ENCODE measurements at places on chromosomes 4 and X. TPM values are rescaled to one million over a fixed set of nuclear protein-coding genes. Genes with fewer than 3 reads are reported as not detected.

NLGN3 gene
- 1.7 TPM for total RNA-seq

CXCL6 gene
- 0.28 TPM for total RNA-seq

MAGEA8 gene
- not detected for total RNA-seq

SLC25A53 gene
- total RNA-seq = 19.2 TPM

GRCh38 chrX:10582945-10583344 lies 37.4 kb downstream of the MID1 start:
- no peaks in the 10 kb centered on the region for H3K36me3 ChIP-seq
- H3K4me3 ChIP-seq = no peak overlapping the region
- no peaks in the 10 kb centered on the region for H3K27me3 ChIP-seq
- H3K4me1 ChIP-seq = no peaks in the 10 kb centered on the region

DNA sequence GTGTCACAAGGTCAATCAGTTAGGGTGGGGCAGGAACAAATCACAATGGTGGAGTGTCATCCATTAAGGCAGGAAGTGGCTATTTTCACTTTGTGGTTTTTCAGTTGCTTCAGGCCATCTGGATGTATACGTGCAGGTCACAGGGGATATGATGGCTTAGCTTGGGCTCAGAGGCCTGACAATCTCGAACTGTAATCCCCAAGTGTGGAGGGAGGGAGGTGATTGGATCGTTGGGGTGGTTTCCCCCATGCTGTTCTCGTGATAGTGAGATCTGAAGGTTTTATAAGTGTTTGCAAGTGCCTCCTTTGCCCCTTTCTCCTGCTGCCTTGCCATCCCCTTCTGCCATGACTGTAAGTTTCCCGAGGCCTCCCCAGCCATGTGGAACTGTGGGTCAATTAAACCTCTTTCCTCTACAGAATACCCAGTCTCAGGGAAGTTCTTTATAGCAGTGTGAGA lies 36.7 kb upstream of the STS start:
- H3K27ac ChIP-seq = no peak overlapping the region
- H3K4me1 ChIP-seq = no peaks in the 10 kb centered on the region
- H3K4me3 ChIP-seq = no peak overlapping the region
- H3K27me3 ChIP-seq = no peaks in the 10 kb centered on the region
- H3K36me3 ChIP-seq = no peaks in the 10 kb centered on the region

DNA sequence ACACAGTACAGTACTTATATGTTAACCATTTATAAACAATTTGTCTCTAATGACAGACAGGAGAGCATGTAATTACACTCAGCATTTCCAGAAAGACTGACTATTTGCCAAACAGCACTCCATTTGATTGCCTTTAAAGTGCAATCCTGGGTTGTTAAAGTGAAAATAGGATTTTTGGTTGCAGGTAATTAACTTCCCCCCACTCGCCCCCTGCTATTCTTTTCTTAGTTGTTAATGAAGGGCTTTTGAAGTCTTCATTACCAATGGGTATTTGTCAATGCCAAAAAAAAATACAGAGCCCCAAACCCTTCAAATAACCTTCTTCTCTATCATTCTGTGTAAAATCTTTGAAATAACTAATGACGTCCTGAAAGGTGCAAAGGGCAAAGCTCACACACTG lies 825.6 kb downstream of the STPG2 start:
- no peaks in the 10 kb centered on the region for H3K4me1 ChIP-seq
- no peaks in the 10 kb centered on the region for H3K27me3 ChIP-seq
- H3K36me3 ChIP-seq = no peaks in the 10 kb centered on the region

DNA sequence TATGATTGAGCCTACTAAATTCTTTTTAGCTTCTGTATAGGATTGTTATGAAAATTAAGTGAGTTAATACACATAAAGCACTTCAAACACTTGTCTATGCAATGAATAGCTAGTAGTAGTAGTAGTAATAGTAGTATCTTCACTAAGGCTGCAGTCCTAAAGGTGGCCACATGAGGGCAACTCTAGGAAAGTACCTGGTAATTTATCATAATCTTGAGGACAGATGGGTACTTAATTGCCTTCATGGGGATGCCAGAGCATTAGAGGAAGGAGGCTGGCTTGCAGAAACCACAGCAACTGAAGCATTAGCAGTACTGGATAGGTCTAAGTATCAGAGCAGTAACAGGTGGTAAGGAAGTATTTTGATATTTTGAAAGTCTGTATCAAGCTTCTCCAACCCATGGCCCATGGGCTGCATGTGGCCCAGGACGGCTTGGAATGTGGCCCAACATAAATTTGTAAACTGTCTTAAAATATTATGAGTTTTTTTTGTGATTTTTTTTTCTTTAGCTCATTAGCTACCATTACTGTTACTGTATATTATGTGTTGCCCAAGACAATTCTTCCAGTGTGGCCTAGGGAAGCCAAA lies 17.3 kb downstream of the NIPAL1 start:
- H3K36me3 ChIP-seq = no peaks in the 10 kb centered on the region
- H3K4me1 ChIP-seq = no peaks in the 10 kb centered on the region
- no peak overlapping the region for H3K4me3 ChIP-seq
- no peaks in the 10 kb centered on the region for H3K27me3 ChIP-seq

DNA sequence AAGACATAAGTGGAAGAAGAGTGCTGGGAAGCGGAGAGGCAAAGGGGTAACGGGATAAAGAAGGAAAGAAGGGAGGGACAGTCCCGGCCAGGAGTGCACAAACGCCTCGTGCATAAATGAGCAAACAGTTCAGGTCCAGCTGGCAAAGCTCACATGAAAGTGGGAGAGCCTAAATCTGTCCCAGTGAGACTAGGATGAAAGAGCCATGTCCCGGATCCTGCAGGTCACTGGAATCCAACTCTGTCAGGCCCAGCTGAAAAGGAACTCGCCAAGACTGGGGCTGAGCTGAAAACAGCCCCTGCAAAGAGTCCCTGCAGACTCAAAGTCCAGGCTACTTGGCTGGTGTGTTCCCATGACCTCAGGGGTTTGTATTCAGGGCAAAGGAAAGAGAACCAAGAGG lies 38.0 kb upstream of the CRMP1 start:
- H3K4me1 ChIP-seq = no peaks in the 10 kb centered on the region
- DNase-seq = no peak
- H3K27me3 ChIP-seq = no peaks in the 10 kb centered on the region
- H3K36me3 ChIP-seq = no peaks in the 10 kb centered on the region
- no peak overlapping the region for H3K4me3 ChIP-seq
- no peak overlapping the region for H3K27ac ChIP-seq

- H3K27ac ChIP-seq = no peak overlapping the region
- H3K4me3 ChIP-seq = no peak overlapping the region
- H3K4me1 ChIP-seq = no peaks in the 10 kb centered on the region
- DNase-seq = no peak
- no peaks in the 10 kb centered on the region for H3K27me3 ChIP-seq
These were observed 156.7 kb downstream of the MAPK10 start for GRCh38 chr4:86203176-86203575.

- no peak for DNase-seq
- peak overlapping the region; percentile 53 for H3K27ac ChIP-seq
- H3K4me1 ChIP-seq = no peaks in the 10 kb centered on the region
- H3K4me3 ChIP-seq = no peak overlapping the region
- no peaks in the 10 kb centered on the region for H3K36me3 ChIP-seq
These were observed 193.5 kb downstream of the PDGFC start for GRCh38 chr4:156778093-156778492.

- no peaks in the 10 kb centered on the region for H3K36me3 ChIP-seq
- H3K27ac ChIP-seq = no peak overlapping the region
- no peak for DNase-seq
- no peak overlapping the region for H3K4me3 ChIP-seq
- H3K27me3 ChIP-seq = no peaks in the 10 kb centered on the region
These were observed 32.0 kb downstream of the LIMCH1 start for GRCh38 chr4:41569961-41570360.

DNA sequence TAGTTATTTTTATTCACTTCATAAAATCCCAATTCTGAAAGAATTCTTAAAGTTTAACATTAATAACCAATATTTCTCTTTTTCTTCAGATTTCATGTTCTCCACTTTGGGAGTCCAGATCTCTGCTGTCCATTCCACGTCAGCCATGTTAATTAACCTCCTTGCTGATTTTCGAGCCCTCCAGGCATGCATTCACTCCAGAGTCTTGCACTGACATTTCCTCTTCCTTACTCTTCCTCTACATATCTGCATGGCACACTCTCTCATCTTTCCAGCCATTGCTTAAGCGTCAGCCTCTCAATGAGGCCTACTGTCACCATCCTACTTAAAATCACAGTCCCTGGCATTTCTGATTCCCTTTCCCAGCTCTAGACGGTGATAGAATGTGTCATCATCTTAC lies 144.8 kb downstream of the MAD2L1 start:
- DNase-seq = no peak
- no peak overlapping the region for H3K4me3 ChIP-seq
- H3K36me3 ChIP-seq = no peaks in the 10 kb centered on the region
- no peaks in the 10 kb centered on the region for H3K4me1 ChIP-seq
- no peaks in the 10 kb centered on the region for H3K27me3 ChIP-seq

- H3K27ac ChIP-seq = no peak overlapping the region
- DNase-seq = no peak
- no peaks in the 10 kb centered on the region for H3K36me3 ChIP-seq
- H3K27me3 ChIP-seq = no peaks in the 10 kb centered on the region
These were observed 15.7 kb downstream of the FAM184B start for GRCh38 chr4:17765514-17766286.

DNA sequence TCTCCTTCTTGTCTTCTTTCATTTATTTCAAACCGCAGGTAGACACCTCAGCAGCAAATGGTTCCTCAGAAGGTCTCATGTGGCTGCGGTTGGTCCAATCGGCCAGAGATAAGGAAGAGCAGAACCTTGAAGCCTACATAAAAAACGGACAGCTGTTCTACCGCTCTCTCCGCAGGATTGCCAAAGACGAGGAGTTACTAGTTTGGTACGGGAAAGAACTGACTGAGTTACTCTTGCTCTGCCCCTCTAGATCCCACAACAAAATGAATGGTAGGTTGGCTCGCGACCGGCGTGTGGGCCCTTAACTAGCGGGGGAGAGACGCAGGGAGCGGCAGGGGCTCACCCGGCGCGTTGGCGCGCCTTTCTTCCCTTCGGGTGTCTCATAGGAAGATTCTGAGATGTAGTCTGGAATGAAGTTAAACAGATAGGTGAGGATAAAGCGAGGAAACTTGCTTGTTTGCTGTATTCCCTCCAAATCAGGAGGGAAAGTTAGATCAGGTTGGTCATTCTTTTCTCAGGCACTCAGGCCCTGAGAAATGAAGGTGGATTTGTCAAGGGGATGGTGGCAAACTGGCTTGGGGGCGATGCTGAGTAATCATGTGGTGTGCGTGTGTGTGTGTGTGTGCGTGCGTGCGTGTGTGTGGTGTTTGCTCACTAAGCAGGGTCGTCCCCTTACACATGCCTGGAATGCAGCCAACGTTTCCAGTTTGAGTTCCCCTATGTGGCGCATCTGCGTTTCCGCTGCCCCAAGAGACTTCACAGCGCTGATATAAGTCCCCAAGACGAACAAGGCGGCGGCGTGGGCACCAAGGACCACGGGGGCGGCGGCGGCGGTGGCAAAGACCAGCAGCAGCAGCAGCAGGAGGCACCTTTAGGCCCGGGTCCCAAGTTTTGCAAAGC lies 4.2 kb downstream of the PRDM8 start:
- DNase-seq = peak; percentile 55
- peak overlapping the region; percentile 94 for H3K27ac ChIP-seq
- H3K36me3 ChIP-seq = no peaks in the 10 kb centered on the region
- peaks cover 5% of the 10 kb centered on the region for H3K4me1 ChIP-seq
- H3K27me3 ChIP-seq = no peaks in the 10 kb centered on the region

- H3K4me1 ChIP-seq = no peaks in the 10 kb centered on the region
- H3K27me3 ChIP-seq = no peaks in the 10 kb centered on the region
- H3K27ac ChIP-seq = no peak overlapping the region
- no peak overlapping the region for H3K4me3 ChIP-seq
- no peak for DNase-seq
These were observed 26.8 kb downstream of the MAN2B2 start for GRCh38 chr4:6601661-6602250.

- H3K27ac ChIP-seq = peak overlapping the region; percentile 93
- H3K36me3 ChIP-seq = no peaks in the 10 kb centered on the region
- H3K4me1 ChIP-seq = peaks cover 4% of the 10 kb centered on the region
- no peaks in the 10 kb centered on the region for H3K27me3 ChIP-seq
These were observed 6.9 kb upstream of the HAND2 start for GRCh38 chr4:173536808-173537429.

DNA sequence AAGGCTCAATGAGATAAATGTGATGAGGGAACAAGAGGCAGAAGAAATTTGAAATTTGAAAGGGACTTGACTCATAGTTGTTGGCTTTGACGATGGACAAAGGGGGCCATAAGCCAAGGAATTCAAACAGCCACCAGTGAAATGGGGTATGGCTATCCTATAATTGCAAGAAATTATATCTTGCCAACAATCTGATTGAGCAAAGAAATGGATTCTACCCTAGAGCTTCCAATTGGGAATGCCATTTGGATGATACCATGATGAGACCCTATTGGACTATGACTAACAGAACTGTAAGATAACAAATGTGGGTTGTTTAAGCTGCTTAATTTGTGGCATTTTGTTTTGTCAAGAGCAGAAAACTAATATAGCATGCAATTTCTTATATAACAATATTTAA lies 270.1 kb upstream of the ARSJ start:
- H3K36me3 ChIP-seq = no peaks in the 10 kb centered on the region
- no peaks in the 10 kb centered on the region for H3K4me1 ChIP-seq
- DNase-seq = no peak
- no peak overlapping the region for H3K4me3 ChIP-seq
- no peak overlapping the region for H3K27ac ChIP-seq

DNA sequence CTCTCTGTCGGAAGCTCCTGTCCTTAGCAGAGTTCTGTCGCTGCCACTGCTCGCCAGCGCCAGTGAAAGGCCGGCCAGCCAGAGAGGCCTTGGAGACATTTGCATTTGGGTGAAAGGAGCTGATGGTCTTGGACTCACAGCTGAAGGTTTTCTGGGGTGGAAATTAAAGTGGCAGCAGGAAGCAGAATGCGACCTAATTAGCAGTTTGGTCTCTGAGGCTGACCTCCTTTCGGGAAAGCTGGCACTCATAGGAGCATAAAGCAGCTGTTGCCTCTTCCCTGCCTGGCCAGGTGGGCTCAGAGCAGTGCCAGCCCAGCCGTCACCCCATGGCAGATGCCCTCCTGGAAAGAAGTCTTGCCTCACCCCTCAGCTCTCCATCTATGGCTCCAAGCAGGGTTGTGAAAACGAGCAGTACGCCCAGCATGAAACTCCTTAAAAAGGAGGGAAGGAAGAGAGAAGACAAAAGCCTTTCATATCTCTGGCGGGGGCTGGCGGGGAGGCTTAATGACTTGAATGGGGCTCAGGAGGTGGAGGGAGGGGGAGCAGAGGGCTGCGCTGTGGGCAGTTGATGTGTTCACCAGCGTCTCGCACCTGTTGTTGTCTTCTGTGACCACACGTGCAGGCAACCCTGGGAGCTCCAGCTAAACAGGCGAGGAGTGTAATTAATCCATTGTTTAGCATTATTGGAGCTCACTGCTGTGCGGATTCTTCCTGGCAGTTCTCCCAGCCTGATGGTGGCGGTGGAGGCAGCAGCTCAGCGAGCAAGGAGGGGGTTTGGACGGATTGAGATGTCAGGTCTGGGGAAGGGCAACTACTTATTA lies 264.0 kb downstream of the MID1IP1 start:
- no peak overlapping the region for H3K4me3 ChIP-seq
- no peak overlapping the region for H3K27ac ChIP-seq
- no peaks in the 10 kb centered on the region for H3K4me1 ChIP-seq
- no peaks in the 10 kb centered on the region for H3K27me3 ChIP-seq
- no peak for DNase-seq
- no peaks in the 10 kb centered on the region for H3K36me3 ChIP-seq

SLC35A2 gene
- total RNA-seq = 4.4 TPM

ZMAT1 gene
- total RNA-seq = 12.9 TPM

STK26 gene
- 137 TPM for total RNA-seq

MAGED4 gene
- 15.9 TPM for total RNA-seq

GRCh38 chr4:85474356-85474755 lies 594 bp upstream of the ARHGAP24 start:
- H3K4me1 ChIP-seq = no peaks in the 10 kb centered on the region
- no peak overlapping the region for H3K4me3 ChIP-seq

CYLC1 gene
- total RNA-seq = not detected

Measured in uterus (tissue), 4 donors.